T-helper 2 cell treated with Interferon-gamma antibody and Interleukin-4, amounts not matched to agents 5 μg/mL and 100 μg/mL, for 36 hours (primary cell): ENCODE measurements at places on chromosomes 12 and 14.

DNA sequence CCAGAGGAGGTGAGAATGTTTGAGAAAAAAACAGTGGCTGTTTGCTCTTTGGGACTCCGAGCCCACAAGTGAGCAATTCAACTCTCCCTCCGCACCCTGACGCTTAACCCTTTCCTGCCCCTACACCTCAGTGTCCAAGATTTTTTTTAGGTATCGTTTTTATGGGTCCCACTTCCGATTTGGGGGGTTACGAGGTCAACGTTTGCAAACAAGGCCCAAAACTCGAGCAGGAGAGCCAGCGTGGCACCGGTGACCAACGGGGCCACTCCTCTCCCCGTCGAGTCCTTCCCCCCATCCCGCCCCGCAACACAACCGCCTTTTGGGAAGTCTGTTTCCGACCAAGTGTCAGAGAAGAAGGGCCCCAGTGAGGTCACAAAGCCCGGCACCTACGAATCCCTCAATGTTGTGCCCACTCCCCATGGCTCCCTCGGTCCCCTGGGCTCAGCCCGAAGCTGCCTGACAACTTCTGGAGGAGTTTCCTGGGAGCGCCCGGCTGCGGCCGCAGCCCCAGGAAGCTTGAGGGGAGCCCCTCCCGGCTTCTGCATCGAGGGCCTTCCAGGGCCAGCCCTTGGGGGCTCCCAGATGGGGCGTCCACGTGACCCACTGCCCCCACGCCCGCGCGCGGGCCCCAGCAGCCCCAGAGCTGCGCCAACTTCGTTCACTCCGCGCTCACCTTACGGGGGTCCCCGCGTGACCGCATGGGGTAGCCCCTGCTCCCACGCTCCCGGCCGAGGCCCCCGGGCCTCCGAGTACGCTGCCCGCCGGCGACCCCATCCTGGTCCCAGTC, 1.2 kb downstream of the CDK2AP1 start:
- H3K27ac ChIP-seq: peak overlapping the region; percentile 82
- H3K4me3 ChIP-seq: peak overlapping the region; percentile 87
- H3K36me3 ChIP-seq: no peaks in the 10 kb centered on the region
- no peak for DNase-seq

DNA sequence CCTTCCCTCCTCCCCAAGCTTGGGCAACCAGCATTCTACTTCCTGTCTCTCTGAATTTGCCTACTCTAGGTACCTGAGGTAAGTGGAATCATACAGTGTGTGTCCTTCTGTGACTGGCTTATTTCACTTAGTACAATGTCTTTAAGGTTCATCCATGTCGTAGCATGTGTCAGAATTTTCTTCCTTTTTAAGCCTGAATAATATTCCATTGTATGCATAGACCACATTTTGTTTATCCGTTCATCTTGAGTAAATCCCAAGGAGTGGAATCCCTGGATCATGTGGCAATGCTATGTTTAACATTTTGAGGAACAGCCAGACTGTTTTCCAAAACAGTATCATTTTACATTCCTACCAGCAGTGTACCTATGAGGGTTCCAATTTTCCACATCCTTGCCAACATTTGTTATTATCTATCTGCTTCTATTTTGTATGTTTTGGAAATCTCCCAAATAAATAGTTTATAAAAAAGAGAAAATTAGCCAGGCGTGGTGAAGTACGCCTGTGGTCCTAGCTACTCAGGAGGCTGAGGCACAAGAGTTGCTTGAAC, 12.4 kb downstream of the HSP90AA1 start:
- H3K36me3 ChIP-seq: peaks cover 23% of the 10 kb centered on the region
- H3K27me3 ChIP-seq: no peaks in the 10 kb centered on the region
- H3K27ac ChIP-seq: no peak overlapping the region
- DNase-seq: no peak

GRCh38 chr12:91413581-91414546, 231.2 kb upstream of the DCN start:
- H3K4me1 ChIP-seq: no peaks in the 10 kb centered on the region
- no peaks in the 10 kb centered on the region for H3K36me3 ChIP-seq

GRCh38 chr12:29743077-29743476, 40.7 kb downstream of the TMTC1 start:
- no peak overlapping the region for H3K27ac ChIP-seq
- DNase-seq: no peak
- no peaks in the 10 kb centered on the region for H3K36me3 ChIP-seq
- no peak overlapping the region for H3K4me3 ChIP-seq
- H3K27me3 ChIP-seq: no peaks in the 10 kb centered on the region

DNA sequence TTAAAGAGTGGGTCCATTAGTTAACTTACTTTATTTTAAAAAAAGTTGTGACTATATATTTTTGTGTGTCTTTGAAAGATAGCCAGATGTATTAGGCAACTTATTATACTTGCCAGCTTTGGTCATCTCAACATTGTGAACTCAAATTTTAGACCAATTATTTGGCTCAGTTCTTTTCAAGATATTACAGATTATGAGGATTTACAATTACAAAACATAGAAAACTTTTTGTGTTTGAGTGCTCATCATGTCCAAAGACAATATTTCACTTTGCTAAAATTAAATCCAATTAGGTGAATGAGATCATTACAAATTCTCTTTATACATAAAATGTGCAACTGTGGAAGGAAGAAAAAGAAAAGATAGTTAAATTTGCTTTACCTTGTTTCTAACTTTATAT, 18.3 kb upstream of the PDE3A start:
- H3K4me3 ChIP-seq: no peak overlapping the region
- no peak for DNase-seq
- no peaks in the 10 kb centered on the region for H3K27me3 ChIP-seq
- no peaks in the 10 kb centered on the region for H3K4me1 ChIP-seq

DNA sequence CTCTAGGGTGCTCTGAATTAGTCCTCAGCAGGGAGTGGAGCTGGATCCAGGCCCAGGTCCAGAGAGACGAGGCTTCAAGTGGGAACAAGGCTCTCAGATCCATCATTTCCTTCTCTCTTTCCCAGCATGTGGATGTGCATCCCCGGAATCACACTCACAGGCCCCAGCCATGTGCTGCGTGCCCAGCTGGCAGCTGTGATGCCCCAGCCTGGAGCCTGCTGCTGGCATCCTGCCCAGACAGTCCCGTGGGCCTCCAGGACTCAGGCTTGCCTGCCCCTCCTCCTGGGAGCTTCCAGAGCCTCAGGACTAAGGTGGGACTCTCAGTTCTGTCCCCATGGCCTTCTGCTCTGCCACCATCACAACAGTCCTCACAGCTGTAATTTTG, 6.2 kb upstream of the KRT84 start:
- no peak for DNase-seq
- H3K4me3 ChIP-seq: no peak overlapping the region
- H3K36me3 ChIP-seq: no peaks in the 10 kb centered on the region
- peaks cover 3% of the 10 kb centered on the region for H3K27me3 ChIP-seq
- H3K27ac ChIP-seq: no peak overlapping the region
- no peaks in the 10 kb centered on the region for H3K4me1 ChIP-seq
